ENCODE measurements at places on chromosomes 2 and 18.

- no peak for DNase-seq
Observed at GRCh38 chr2:213243189-213244044, 40.8 kb upstream of the SPAG16 start.

DNA sequence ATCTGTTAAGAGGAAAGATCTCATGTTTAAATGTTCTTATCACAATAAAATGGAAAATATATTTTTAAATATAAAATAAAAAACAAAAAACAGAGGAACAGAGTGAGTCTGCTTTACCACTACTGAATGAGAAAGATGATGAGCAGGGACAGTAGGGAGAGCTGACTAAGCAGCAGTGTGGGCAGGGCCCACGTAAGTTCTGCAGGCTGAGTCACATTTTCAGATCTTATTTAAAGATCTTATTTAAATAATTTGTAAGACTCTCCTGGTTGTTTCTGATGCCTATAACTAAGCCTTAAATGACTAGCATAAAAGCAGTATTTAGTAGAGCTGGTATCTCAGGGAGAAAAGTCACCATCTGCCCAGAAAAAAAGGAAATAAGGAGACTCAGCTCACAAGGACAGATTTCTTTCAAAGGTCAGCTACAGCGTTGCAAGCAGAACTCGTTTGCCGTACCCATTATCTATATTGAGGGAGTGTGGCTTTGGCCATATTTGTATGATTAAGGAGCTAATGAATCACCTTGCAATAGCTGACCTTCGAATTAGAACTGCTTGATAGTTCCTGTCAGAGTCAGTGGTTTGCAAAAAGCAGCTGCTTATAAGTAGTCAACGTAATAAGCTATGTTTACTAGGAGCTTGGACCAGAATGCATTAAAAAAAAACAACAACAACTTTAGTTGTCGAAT lies 322.1 kb upstream of the CHAC2 start:
- no peak for DNase-seq

DNA sequence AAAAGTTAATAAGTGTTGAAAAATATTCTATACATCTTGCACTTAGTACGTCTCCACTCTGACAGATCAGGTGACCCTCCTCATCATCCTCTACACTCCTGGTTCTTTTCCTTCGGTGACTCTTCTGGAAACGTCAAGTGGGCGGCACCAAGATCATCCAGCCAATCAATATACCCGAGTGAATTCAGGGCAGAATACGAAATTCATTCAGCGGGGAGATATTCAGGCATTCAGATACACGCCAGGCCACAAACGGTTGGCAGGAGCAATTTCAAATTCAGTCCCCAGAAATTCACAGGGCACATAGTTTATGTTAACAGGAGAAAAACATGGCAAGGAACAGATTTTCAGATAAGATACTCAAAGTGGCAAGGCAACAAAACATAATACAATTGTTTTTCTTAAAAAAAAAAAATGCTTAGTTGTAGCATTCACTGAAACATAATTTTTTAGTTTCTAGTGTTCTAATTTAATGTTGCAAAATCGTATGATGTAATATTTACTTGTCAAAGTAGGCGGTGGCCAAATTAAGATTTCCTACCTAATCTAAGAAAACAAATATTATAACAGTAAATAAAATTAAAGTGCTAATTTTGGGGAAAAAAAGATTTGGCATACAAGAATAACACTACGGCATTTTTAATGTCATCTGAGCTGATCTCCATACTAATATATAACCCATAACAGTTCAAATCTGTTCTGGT lies 4.2 kb downstream of the CLK1 start:
- no peak for DNase-seq

DNA sequence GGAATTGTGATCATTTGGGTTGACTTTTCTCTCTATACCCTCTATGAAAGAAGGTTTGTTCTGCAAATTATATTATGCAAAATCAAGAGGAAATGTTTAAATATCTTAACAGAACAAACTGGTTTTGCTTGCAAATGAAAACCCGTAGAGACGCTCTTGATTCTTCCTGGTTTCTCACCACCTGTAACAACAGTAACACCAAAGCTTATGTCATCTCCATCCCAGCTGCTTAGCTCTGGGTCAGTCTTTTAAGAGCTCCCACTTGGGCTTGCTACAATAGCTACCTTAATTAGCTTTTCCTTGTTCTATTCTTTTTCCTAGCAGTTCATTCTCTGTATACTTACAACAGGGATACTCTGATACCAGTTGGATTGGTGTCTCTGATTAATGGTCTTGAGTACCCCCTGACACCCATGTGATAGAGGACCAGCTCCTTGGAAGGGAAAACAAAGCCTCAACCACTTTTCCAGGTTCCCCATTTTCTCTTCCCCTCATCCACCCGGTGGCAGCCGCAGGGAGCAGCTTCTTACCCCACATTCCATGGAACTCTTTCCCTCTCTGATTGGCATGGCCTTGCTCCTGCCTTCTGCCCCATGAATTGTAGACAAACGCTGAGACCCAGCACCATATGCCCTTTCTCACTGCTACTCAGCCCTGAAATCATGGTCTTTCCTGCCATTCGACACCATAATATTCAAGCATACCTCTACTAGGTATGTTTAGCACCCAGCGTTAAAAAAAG lies 27.7 kb downstream of the TMEM182 start:
- no peak for DNase-seq

DNA sequence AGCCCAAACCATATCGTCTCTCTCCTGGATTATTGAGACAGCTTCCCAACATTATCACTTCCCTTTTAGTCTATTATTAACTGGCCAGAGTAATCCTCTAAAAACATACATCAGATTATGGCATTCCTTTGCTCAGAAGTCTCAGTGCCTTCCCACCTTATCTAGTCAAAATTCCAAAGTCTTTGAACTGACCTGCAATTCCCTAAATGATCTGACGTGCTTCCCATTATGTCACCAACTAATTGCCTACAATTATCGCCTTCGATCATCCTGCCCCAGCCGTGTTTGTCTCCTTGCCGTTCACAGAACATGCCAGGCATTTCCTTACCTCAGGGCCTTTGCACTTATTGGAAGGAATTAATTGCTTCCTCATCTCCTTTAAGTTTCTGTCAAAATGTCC lies 332.4 kb downstream of the IRS1 start:
- no peak for DNase-seq

GRCh38 chr2:109368798-109369197 lies 239.8 kb downstream of the SH3RF3 start:
- DNase-seq, result no peak

DNA sequence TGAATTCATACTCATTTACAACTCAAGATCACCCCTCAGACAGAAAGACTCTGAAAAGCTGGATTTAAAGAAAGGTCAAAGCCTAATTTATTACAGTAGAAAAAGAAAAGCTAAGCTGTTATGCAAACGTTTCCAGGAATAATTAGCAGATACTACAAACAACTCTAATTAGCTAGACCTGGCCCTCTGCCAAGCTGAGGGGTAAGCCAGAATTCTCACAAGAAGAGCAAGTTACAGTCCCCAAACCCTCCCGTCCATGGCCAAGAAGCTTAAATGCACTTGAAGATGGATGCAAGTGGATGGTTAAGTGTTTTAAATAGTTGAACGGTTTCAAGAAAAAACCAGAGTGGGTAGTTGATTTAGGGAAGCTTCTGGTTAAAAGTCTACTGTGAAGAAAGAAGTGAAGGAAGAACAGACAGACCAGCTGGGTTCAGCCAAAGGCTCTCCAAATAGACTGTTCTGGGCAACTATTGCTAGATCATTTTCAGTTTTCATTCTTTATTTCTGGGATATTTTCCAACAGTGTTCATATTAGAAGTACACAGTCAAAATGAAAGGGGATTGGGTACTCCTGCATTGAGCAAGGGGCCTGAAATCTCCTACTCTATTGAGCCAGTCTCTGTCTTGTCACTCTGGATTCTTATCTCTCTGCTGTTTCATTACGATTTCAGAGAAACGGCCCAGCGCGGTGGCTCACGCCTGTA lies 4.8 kb downstream of the LMAN2L start:
- no peak for DNase-seq

GRCh38 chr2:7011356-7012083 lies 94.3 kb downstream of the RNF144A start:
- DNase-seq, result no peak

GRCh38 chr2:203908066-203908796 lies 28.3 kb upstream of the ICOS start:
- DNase-seq, result no peak

GRCh38 chr2:170056900-170057299 lies 121.0 kb upstream of the MYO3B start:
- no peak for DNase-seq

DNA sequence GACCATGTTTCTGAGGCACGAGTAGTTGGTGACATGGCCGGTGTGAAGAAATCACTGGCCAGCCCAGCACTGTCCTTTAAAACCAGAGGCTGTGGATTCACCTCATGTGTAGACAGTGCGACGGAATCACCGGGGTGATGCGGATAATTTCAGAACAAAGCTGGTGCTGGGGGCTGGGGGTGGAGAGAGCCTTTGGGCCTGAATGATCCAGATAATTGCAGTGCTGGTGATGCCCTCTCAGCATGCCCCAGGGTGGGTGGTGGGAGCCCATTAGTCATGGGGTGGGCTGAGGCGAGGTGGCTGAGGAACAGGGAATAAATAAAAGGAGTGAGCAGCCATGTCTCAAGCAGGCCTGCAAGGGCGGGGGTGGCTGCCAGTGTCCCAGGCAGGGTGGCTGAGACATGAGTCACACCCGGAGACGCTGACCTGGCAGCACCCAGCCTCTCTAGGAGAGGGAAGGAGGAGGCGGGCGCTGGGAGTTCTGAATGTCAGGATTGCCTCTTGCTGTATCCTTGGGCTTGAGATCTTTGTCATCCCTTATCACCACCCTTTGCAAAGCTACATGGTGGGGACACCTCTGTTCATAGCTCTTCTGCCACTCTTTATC lies 151.1 kb upstream of the MSH6 start:
- DNase-seq, result no peak

GRCh38 chr18:50453732-50454131 lies 78.9 kb downstream of the SKA1 start:
- no peak for DNase-seq

DNA sequence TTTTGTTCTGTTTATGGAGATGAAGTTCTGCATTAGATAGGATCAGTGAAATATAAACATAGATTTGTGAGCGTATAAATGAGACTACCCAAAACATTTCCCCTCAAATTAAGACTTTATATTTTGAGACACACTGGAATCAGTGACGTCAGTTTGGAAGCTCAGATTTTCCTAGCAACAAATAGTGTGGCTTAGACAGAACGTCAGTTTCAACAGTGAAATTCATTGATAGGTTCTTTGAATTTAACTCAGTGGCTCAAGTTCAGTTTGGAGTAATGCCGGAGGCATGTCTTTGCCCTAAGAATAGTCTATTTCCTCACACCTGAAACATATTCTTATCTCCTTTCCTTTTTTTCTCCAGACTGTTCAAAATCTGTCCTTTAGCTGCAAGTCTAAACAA lies 113.6 kb upstream of the ARHGAP15 start:
- DNase-seq, result no peak

DNA sequence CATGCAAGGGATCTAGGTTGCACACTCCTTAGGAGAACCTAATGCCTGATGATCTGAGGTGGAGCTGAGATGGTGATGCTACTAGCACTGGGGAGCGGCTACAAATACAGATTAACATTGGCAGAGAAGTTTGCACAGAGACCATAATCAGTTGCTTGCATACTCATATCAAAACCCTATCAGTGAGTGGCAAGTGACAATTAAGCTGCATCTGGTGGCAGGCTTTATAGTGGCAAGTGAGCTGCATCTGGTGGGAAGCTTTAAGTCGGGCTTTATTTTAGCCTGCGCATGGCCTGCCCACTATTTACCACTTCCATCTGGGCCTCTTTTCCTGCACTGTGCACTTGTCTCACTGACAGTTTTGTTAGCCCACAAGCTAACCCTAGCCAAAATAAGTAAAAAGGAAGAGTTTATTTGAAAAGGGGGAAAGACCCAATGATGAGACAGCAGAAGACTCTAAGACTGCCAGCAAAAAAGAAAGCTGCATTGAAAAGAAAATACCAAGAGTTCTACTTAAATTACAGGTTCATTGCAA lies 140.9 kb upstream of the B3GNT2 start:
- DNase-seq, result no peak

- no peak for DNase-seq
Observed at GRCh38 chr18:44309185-44309584, 371.5 kb upstream of the SETBP1 start.

- DNase-seq, result no peak
Observed at GRCh38 chr18:10121786-10122515, 208.1 kb downstream of the VAPA start.

- no peak for DNase-seq
Observed at GRCh38 chr2:45909677-45910191, 258.3 kb downstream of the PRKCE start.

- DNase-seq, result no peak
Observed at GRCh38 chr2:142435847-142436246, 305.0 kb upstream of the LRP1B start.

DNA sequence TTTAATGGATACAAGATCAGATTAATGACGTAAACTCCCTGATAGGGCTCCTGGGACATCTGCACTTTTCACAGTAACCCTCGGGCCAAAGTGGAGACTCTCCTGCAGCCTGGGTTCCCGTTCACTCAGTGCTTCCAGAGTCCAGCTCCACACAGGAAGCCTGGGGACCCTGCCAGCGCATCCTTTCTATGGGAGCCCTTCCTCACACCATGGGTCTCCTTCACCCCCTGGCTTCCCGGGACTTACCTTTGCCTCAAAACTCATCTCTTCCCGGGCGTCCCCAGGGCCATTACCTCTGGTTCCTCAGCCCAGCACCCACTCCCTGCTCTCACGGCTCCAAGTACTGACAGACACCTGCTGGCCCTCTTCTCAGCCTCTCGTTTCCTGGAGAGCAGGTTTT lies 40.7 kb upstream of the KLF11 start:
- DNase-seq, result no peak

- no peak for DNase-seq
Observed at GRCh38 chr18:10182009-10182624, 268.3 kb downstream of the VAPA start.

DNA sequence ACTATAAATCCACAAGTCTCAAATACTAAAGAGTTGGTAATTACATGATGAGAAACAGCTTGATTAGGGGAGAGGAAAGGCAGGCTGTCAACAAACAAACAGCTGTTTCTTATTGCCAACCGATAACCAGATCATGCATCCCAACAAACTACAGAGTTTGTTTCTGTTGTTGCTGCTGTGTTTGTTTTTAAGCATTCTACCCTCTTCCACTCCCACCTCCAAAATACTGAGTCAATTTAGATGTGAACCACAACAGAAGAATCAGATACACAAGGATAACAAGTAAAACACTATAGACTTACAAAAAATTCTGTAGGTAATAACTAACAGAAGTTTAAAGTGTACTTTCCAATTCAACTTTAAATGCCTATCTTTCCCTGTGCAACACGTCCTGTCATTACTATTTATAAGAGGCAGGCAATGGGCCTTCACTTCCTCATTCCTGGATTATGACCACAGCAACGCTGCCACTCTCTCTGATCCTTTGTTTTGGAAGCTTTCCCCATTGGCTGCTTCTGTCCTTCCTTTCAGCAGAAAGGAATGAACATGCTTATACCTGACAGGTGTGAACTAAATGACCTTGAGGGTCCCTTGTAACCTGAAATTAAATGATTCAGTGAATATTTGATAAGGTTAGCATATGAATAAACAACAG lies 152.0 kb downstream of the SRBD1 start:
- no peak for DNase-seq

- no peak for DNase-seq
Observed at GRCh38 chr2:64379186-64379585, 74.8 kb upstream of the LGALSL start.

Data from stimulated activated CD8-positive, alpha-beta memory T cell treated with anti-CD3 and anti-CD28 coated beads, Interleukin-4, amount 100 ng/mL, for 1 hour (primary cell).